ENCODE measurements at places on chromosomes 5 and 9. TPM values are rescaled to one million over a fixed set of nuclear protein-coding genes. Genes with fewer than 3 reads are reported as not detected.

The PCDHA10 gene
- 0.09 TPM for total RNA-seq

The TLX3 gene
- not detected for total RNA-seq

The ADGRV1 gene
- 0.80 TPM for total RNA-seq

The CDC26 gene
- total RNA-seq = 33.2 TPM

The SPATA6L gene
- 0.49 TPM for total RNA-seq

The C9orf50 gene
- total RNA-seq = not detected

The SLC34A3 gene
- 0.04 TPM for total RNA-seq

The TMEM215 gene
- total RNA-seq = 0.66 TPM

The GABRA1 gene
- total RNA-seq = 0.13 TPM

The NIPAL4 gene
- 0.13 TPM for total RNA-seq
